ENCODE measurements at places on chromosomes 1 and 21. TPM values are rescaled to one million over a fixed set of nuclear protein-coding genes. Genes with fewer than 3 reads are reported as not detected.

Gene C1orf185
- not detected for total RNA-seq

Gene LRRC71
- total RNA-seq: not detected

Gene OR6F1
- total RNA-seq: not detected

Gene ANXA9
- total RNA-seq: 3.5 TPM

Gene TCHHL1
- not detected for total RNA-seq

Gene SEMA4A
- 3.7 TPM for total RNA-seq

Gene F13B
- total RNA-seq: not detected

Gene HPDL
- total RNA-seq: 2.4 TPM

Gene KIAA1614
- 2.1 TPM for total RNA-seq

Gene TRAPPC3
- total RNA-seq: 61.0 TPM

Gene AMPD1
- not detected for total RNA-seq

Gene TTLL7
- total RNA-seq: 106 TPM

Gene HMGCL
- total RNA-seq: 30.0 TPM

Gene GNAT2
- not detected for total RNA-seq

- DNase-seq: no peak
Measured at GRCh38 chr1:41622859-41623732, 138.6 kb upstream of the EDN2 start.

GRCh38 chr1:26112407-26112775 is 767 bp downstream of the PDIK1L start:
- DNase-seq: no peak

DNA sequence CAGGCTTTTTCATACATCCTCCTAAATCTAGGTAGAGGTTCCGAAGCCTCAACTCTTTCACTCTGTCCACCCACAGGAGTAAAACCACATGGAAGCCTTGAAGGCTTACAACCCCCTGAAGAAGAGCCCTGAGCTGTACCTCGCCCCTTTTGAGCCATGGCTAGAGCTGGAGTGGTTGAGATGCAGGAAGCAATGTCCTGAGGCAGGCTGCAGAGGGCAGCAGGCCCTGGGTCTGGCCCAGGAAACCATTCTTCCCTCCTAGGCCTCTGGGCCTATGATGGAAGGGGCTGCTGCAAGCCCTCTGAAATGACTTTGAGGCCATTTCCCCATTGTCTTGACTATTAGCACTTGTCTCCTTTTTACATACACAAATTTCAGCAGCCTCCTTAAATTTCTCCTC is 1503.0 kb downstream of the KCNT2 start:
- no peak for DNase-seq

GRCh38 chr1:163191301-163191700 is 11.4 kb downstream of the RGS5 start:
- no peak for DNase-seq

DNA sequence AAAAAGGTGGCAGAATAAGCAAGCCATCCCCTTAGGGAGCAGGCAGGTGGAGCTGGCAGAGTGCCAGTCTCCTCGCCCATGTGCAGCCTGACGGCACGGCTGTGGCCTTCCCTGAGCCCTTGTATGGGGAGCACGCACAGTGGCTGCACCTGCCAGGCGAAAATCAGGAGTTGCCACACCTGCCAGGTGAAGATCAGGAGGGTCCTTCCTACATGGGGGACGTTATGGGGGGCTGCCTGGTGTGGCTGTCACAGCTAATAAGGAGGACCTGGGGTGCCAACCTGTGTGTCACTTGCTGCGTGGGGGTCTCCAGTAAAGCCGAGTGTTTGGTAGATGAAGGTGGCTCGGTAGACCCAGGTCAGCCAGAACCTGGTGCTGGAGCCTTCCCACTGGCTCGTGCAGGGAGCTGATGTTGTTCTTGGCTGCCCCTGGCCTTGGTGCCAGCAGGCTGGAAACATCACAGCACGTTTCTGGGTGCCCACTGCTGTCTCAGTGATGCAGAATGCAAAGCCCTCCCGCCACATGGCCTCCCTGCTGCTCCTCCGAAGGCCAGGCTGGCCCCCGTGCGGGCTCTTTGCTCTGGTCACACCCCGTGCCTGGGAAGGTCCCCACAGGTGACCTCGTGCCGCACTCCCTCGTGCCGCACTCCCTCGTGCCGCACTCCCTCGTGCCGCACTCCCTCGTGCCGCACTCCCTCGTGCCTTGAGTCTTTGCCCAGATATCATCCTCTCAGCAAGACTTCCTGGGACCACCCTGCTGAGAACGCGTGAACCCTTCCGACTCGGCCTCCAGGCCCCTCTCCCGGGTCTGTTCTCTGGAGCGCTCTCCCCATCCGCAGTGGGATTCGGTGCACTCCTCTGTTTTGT is 55.4 kb downstream of the SLC37A1 start:
- no peak for DNase-seq

DNA sequence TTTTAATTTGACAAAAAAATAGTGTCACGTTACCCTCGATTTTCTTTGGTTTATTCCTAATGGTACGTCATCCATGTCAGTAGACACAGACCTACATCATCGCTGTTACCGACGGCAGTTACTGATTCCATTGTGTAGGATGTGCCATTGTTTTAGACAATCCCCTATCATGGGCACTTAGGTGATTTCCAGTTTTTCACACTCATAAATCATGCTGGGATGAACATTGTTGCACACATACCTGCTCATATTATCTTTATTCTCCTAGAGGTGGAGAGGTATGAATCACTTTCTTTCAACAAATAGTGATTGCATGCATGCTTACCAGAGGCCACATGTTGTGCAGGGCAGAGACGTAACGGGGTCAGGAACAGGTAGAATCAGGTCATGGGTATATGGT is 79.7 kb upstream of the EFHD2 start:
- no peak for DNase-seq

GRCh38 chr1:174116042-174116441 is 43.3 kb upstream of the RABGAP1L start:
- no peak for DNase-seq

DNA sequence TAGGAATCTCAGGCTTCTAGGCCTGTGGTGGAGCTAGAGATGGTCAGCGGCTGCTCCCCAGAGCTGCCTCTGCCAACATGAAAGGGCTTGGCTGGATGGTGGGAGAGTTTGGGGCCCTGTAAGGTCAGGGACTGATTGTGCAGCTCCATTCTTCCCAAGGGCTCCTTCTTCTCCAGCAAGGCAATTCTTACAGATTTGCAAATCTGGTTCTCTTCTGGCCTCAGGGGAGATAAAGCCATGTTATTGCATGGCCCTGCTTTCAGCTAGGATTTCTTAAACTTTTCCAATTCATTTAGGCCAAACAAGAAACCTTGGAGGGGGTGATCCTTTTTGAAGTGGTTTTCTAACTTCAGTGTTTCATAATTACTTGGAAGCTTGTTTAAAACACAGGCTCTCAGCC is 213.4 kb downstream of the PRDM2 start:
- DNase-seq: no peak

GRCh38 chr21:34807881-34808568 is 139.2 kb downstream of the CLIC6 start:
- DNase-seq: no peak

DNA sequence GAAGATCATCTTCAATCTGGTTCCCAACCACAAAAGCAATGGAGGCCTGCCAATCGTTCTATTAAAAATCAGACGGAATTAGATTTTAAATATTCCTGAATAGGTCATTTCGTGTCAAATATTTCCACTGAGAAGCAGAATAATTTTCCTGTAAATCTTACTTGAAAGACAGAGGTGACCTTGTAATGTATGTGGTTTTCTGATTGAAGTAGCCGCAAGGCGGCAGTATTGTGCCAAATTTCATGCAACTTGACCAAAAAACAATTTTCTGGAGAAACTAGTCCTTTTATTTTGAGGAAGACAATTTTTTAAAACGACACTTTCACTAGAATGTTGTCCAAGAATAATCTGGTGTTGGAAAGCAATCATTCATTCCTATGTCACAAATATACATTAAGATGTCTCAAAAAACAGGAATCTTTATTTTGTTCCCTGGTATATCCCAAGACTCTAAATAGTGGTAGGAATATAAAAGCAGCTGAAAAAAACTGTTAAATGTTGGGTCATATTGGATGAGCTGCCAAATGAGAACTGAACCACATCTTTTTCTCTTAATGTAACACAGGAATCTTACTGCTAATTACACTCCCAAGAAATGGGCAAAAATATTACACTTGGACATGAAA is 33.6 kb downstream of the SPAG17 start:
- DNase-seq: peak; percentile 29

DNA sequence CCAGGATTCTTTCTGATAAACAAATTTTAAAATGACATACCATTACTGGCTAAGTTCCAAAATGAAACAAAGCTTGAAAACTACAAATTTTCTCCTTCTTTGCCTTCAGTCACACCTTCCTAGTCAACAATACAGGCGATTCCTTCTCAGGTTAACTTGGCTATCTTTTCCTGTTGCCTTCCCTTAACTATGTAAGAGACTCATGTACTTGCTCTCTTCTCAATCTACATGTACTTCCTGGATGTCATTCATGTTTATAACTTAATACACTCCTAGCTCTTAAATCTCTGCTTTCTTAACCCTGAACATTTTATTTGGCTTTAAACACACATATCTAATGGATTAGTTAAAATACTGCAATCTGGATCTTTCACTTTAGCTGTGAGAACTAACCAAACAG is 97.0 kb downstream of the COQ8A start:
- DNase-seq: no peak

- no peak for DNase-seq
Measured at GRCh38 chr1:81430236-81430938, 370.3 kb upstream of the ADGRL2 start.

GRCh38 chr1:210527091-210527490 is 198.4 kb downstream of the HHAT start:
- no peak for DNase-seq

- no peak for DNase-seq
Measured at GRCh38 chr1:175968486-175969172, 225.2 kb upstream of the TNR start.

- no peak for DNase-seq
Measured at GRCh38 chr1:17654519-17654918, 100.6 kb upstream of the ACTL8 start.

- no peak for DNase-seq
Measured at GRCh38 chr1:108845991-108846390, 10.9 kb downstream of the AKNAD1 start.

DNA sequence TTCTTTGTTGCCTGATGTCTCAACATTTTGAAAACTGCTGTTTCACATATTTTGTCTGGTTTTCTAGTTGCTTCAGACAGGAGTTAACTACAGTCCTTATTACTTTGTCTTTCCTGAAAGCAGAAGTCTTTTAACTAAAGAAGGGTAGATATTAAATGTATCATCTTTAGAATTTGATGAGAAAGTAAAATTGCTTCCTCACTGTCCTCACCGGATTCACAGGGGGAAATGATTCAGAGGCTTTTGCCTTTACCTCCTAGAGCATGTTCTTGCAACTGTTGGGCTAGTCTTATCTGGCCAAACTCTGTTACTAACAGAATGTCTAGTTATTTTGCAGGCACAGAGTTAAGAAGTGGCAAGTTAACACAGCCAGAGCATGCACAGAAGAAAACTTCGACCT is 107.2 kb upstream of the VAV3 start:
- DNase-seq: no peak

GRCh38 chr1:179547021-179547535 is 28.7 kb downstream of the NPHS2 start:
- DNase-seq: no peak

DNA sequence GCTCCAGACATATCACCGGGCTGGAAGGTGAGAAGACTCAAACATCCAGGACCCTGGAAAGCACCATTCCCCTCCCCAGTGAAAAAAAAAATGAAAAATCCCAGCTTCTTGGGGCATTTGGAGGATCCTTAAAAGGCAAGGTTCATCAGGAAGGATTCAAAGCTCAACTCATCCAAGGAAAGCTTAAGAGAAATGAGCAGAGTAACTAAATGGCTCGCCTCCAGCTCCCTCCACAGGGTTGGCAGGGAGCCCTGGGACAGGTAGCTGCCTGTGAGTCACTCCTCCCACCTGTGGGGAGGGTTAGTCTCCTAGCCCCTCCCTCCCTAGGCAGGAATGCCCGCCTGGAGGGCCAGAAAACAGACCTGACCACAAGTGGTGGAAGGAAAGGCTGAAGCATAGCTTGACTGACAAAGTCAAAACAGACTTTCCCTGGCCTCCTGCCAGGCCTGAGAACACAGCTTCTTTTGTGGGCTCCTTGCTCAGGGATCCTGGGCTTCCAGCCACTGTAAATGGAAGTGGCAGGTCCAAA is 712 bp upstream of the LAMB3 start:
- DNase-seq: peak; percentile 23

- DNase-seq: no peak
Measured at GRCh38 chr1:51968632-51969031, 21.9 kb downstream of the RAB3B start.

- DNase-seq: no peak
Measured at GRCh38 chr21:44828362-44829056, 10.6 kb upstream of the SUMO3 start.

GRCh38 chr1:243939167-243939848 is 89.3 kb upstream of the AKT3 start:
- DNase-seq: no peak

- DNase-seq: no peak
Measured at GRCh38 chr1:160162931-160163330, 11.5 kb downstream of the ATP1A4 start.

DNA sequence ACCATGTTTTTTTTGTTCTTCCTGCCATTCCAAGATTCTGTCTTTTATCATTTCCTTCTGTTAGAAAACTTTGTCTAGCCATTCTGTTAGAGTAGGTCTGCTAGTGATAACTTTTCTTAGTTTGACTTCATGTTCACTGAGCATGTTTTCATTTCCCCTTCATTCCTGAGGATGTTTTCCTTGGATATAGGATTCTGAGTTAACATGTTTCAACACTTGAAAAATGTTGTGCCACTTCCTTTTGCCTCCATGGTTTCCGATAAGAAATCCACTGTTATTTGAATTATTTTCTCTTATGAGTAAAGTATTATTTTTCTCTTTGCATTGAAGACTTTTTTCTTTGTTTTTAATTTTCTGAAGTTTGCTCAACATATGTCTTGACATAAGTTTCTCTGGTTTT is 66.7 kb downstream of the ATP1A1 start:
- DNase-seq: no peak

GRCh38 chr21:34077888-34078287 is 4.5 kb downstream of the MRPS6 start:
- DNase-seq: no peak

GRCh38 chr1:203371288-203371687 is 20.4 kb upstream of the FMOD start:
- DNase-seq: no peak

Data from progenitor cell of endocrine pancreas (in vitro differentiated cells).